ENCODE measurements at places on chromosomes 3 and 15. TPM values are rescaled to one million over a fixed set of nuclear protein-coding genes. Genes with fewer than 3 reads are reported as not detected.
A peak's percentile ranks its signal among the peaks of the same experiment; 100 is the strongest.

Gene CDHR4
- not detected for total RNA-seq

Gene MB21D2
- 2.1 TPM for total RNA-seq

DNA sequence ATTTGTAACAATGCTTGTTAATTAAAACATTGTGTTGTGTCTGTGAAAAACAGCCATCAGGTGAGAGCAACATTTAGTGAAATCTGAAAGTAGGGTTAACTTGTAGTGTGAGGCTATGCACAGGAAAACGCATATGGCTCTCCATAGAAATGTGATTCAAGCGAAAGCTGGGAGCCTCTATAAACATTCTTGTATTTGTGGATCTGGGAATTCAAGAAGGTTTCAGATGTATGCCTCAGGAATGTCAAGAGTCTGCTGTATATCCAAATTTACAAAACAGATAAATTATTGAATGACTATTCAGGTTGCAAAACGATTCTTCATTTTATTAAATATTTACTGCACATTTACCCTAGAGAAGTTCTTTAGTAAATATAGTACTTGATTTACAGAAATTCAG lies 166.0 kb downstream of the THSD4 start:
- DNase-seq = no peak

Gene SPATA16
- not detected for total RNA-seq

DNA sequence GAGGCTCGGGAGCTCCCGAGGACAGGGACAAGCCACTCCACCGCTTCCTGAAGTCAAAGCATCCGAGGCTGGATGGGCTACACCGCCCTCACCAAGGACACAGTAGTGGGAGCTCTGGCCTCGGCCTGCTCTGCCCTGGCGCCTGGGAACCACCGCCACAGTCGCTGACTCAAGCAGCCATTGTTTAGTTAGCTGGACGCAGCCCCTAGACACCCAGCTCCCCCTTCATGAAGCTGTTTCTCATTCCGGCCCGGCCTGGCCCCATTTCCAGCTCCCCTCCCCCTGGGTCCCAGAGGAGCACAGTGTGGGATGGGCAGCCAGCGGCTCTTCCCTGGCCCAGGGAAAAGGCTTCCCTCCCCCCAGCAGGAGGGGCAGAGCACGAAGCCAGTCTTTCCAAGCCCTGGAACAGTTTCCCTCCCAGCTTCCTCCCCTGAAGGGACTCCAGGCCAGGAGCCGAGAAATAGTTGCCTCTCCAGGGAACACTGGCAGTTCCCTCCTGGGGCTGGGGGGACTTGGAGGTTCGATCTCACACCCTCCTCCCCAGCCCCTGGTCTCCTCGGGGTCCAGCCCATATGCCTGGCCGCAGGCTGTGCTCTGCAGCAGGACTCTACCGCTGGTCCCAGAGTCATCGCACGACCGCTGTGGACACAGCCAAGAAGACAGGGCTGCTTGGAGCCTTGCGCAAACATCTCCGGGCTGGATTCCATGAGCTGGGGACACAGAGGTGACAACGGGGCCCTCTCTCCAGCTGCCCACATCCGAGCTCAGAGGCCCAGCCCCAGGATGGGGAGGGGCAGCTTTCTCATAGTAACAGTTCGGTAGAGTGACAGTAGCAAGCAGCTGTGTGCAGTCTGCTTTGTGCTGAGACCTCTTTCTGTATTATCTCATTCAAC lies 10.0 kb downstream of the PLXND1 start:
- DNase-seq = peak; percentile 90

DNA sequence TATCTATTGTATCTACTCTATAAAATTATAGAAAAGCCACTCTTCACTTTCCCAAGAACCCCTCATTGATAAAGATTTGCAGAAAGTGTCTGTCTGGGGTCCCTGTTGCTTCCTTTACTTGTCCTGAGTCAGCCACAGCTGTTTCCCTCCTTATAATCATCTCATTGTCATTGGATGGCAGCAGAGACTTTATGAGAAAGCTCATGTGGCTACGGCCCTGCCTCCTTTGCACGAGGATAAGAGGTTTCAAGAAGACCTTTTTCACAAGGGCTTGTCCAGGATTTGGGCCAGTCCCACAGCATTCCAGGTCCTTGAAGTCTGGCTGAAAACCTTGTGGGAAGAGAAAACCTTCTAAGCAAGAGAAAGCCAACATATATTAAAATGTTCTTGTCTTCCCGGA lies 41.9 kb upstream of the THBS1 start:
- no peak for DNase-seq

Gene RIOX2
- total RNA-seq = 13.2 TPM

- no peak for DNase-seq
Measured at GRCh38 chr3:169669816-169670215, 6.3 kb upstream of the MECOM start.

Gene TICRR
- 0.16 TPM for total RNA-seq

DNA sequence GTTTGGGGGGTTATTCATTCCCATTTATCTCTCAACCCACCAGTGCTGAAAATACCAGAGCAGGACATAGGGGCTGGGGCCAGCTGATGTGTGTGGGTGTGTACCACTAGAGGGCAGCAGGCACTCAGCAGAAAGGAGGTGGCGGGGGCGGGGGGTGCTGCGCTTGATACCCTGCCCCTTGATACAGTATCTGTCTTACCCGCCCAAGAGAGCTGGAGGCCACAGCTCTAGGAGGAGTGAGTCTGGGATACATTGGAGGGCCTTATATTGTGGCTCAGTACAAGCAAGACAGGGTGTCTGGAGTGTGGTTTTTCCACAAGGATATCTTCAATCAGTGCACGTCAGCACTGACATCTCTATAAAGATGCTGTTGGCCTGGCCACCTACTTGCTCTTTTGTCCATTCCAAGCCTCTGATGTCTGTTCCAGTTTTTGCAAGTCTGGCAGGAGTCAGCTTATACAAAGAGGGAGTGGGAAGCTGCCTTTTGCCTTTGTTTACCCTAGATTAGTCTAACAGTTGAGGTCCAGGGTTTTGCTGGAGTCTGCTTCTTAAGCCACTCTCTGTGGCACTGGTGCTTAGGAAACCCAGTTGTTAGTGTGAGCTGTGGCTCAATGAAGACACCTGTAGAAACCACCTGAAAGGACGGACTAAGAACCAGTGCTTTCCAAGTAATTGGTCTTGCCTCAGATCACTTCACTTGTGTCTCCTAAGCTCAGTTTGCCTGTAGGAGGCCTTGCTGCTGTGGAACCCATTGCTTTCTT lies 1.5 kb upstream of the RBM15B start:
- DNase-seq = peak; percentile 70

Gene ITPKA
- total RNA-seq = 2.7 TPM

- no peak for DNase-seq
Measured at GRCh38 chr3:191065181-191065805, 133.7 kb upstream of the OSTN start.

Gene CASR
- total RNA-seq = not detected

GRCh38 chr3:64972793-64973192 lies 285.0 kb upstream of the ADAMTS9 start:
- DNase-seq = no peak

DNA sequence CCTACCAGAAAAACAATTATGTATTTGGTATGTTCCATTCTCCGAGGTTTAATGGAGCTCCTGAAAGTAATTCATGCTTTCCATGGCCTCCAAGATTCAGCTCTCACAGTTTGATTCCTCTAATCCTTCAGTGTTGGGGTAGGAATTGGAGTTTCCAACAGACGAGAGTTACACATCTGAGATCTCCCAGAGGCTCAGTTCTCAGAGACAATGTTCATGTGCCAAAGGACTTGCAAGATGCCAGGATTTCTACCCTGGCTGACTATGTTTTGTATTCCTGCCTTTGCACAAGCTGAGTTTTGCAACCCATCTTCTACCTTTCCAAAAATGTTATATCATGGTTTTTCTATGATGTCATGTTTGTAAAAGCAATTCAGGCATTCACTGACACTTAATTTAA lies 322.9 kb downstream of the ERC2 start:
- DNase-seq = no peak

Gene GPR171
- 0.24 TPM for total RNA-seq

DNA sequence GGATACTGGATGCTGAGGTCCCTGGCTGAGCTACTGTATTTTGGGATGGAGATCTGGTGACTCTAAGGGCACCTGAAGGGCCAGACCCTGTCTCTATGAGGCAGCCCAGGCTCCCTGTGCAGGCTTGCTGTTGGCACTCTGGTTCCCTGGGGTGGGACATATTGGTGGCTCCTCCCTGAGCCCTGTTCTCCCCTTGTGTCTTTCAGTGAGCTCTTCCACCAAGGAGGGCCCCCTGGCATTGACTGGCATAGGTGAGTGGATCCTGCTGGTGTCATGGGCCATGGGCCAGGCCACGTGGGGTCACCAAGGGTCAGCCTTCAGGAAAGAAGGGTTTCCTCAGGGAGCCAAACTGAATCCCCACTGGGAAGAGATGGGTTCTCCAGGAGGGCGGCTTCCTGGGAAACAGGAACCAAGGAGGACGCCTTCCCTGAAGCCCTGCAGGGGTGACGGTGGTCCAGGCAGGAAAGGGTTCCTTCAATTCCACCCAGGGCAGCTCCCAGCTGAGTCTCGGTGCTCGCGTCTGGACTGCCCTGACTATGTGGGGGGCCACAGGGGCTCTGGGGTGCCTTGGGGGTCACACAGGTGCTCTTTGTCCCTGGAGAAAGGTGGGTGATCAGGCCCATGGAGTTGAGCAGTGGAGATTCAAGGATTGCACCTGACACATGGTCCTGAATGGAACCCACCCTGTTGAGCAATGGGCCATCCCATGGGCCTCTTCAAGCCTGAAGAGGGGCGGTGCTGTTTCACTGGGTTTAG lies 220.4 kb downstream of the SNRPN start:
- no peak for DNase-seq

Gene EFCC1
- total RNA-seq = 2.3 TPM

DNA sequence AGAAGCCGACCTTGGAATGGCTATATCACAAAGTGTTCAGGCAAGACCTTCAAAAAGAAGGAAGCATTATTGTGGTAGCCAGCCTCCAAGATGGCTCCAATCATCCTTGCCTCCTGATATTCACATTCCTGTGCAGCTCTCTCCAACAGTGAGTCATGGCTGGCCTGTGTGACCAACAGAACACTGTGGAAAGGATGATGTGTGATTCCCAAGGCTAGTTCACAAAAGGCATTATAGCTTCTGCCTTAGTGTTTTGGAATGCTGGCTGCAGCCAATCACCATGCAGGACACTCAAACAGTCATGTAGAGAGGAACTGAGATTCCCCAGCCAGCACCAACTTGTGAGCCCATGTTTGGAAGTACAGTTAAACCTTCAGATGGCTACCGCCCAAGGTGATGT lies 102.6 kb downstream of the EFL1 start:
- DNase-seq = no peak

Gene SELENOS
- total RNA-seq = 42.1 TPM

Gene FBXO40
- 182 TPM for total RNA-seq

DNA sequence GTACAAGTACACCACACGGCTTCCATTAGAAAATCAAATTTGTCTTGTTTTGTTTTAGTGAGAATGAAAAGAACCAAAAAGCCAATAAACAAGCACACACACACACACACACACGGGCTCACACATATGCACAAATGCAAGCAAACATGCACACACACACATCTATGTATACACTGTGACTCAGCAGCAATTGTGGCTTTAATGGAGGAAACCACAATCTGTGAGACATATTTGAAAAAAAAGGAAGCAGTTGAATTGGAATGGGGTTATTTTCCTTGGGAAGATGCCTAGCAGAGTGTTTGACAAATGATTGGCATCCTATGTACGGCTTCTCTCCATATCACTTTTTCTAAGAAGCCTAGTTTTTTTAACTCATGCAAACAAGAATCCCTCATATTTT lies 201.1 kb upstream of the ARRDC4 start:
- no peak for DNase-seq

- DNase-seq = no peak
Measured at GRCh38 chr3:175118382-175118941, 259.3 kb downstream of the NAALADL2 start.

- no peak for DNase-seq
Measured at GRCh38 chr15:93162560-93162959, 73.5 kb upstream of the RGMA start.

GRCh38 chr3:42525212-42525611 lies 22.8 kb downstream of the VIPR1 start:
- no peak for DNase-seq

DNA sequence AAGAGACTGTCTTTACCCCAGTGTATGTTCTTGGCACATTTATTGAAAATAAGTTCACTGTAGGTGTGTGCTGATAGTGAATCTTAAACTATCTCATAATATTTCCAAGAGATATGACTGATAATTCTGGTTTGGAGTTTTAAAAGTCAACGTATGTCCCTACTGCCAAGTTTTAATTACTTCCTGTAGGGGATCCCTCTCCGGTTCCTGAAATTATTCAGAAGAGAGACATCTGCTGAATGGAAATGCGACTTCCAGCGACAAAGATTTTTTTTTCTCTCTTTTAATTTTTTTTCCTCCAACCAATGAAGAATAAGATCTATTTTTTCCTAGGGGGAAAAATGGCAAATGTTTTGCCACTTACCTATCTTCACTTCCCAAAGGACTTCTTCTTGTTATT lies 498.9 kb upstream of the TGFBR2 start:
- no peak for DNase-seq

Gene KBTBD13
- total RNA-seq = 8.4 TPM

Gene OR4F6
- not detected for total RNA-seq

Gene ZNF717
- 7.5 TPM for total RNA-seq

GRCh38 chr3:10480871-10481378 lies 24.5 kb downstream of the ATP2B2 start:
- DNase-seq = peak; percentile 33

Gene TMEM108
- 2.2 TPM for total RNA-seq

DNA sequence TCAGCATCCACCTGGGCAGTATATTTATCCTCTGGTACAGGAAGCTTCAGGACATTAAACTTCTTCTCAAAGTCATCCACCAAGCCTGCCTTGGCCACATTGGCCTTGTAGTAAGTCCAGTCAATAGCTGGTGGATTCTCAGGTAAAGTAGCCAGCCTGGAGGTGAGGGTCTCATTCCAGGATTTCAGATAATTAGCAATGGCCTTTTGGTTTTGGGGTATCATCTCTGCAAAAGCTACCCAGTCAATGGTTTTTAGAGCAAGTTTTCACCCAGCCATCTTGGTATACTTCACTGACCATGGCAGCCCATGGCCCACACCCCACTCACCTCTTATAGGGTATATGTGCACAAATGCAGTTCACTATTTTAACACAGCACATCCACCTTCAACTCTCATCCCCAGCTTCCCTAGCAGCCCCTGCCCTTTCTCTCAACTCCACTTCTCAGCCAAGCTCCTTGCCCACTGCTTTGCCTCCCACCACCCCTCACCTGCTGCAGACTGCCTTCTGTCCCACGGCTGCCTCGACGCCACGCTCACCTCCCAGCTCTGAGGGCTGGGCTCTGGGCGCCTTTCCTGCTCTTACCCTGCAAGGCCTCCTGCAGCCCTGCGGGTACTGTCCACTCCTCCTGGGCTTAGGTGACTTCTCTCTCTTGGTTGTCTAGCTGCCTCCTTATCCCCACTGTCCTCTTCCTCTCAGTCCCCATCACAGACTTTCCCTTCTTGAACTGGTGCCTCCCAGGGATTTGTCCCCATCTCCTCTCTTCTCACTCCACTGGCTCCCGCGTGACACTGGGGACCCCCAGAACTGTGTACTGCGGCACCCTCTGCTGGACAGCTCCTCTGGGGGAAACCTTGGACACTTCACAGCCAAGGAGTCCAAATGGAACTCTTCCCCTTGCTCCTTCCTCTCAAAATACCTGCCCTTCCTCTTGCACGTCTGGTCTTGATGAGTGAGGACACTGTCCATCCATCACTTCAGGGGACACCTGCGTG lies 1.7 kb upstream of the TGM5 start:
- DNase-seq = no peak

GRCh38 chr15:85312929-85313331 lies 67.5 kb upstream of the AKAP13 start:
- no peak for DNase-seq
